ENCODE measurements at places on chromosomes 11 and 22. TPM values are rescaled to one million over a fixed set of nuclear protein-coding genes. Genes with fewer than 3 reads are reported as not detected.
A peak's percentile ranks its signal among the peaks of the same experiment; 100 is the strongest.

Gene TRIM22
- 107 TPM for total RNA-seq

Gene TMPRSS13
- 1.2 TPM for total RNA-seq

Gene APOBEC3B
- total RNA-seq, result 26.1 TPM

Gene CCDC73
- not detected for total RNA-seq

Gene IMMP1L
- 27.2 TPM for total RNA-seq

Gene SCN2B
- 0.05 TPM for total RNA-seq

Gene CASP12
- total RNA-seq, result not detected

GRCh38 chr11:57905439-57905838, 118.2 kb upstream of the OR9Q1 start:
- H3K27me3 ChIP-seq, result peaks cover 5% of the 10 kb centered on the region
- no peak overlapping the region for H3K27ac ChIP-seq
- DNase-seq, result no peak
- peaks cover 6% of the 10 kb centered on the region for H3K4me1 ChIP-seq
- no peak overlapping the region for H3K4me3 ChIP-seq

DNA sequence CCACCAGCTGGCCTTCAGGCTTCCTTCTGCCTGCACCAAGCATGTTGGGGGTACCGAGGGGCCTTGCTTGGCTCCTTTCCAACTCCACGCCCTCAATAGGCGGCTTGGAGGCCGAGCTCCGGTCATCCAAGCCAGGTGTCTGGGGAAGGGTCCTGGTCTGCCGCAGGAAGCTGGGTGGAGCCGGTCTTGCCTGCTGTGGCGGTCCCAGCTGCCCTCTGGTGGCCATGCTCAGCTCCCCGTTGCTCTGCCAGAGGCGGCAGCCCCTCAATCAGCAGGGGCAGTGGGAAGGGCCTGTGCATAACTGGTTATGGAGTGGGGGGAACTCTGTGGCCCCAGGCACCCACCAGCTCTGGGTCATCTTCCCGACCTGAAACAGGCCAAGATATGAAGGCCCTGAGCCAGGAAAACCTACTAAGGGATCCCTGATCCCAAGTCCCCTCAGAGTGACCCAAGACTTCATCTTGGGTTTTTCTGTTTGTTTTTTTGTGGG, 3.2 kb downstream of the ARVCF start:
- no peak overlapping the region for H3K27ac ChIP-seq
- peak; percentile 72 for DNase-seq
- no peaks in the 10 kb centered on the region for H3K36me3 ChIP-seq
- H3K4me3 ChIP-seq, result no peak overlapping the region

- H3K4me3 ChIP-seq, result no peak overlapping the region
- peak; percentile 89 for DNase-seq
- H3K27ac ChIP-seq, result no peak overlapping the region
- peaks cover 39% of the 10 kb centered on the region for H3K4me1 ChIP-seq
- H3K36me3 ChIP-seq, result no peaks in the 10 kb centered on the region
These were observed 6.1 kb upstream of the STIM1 start for GRCh38 chr11:3849297-3849874.

- peaks cover 23% of the 10 kb centered on the region for H3K4me1 ChIP-seq
- peak; percentile 63 for DNase-seq
- no peaks in the 10 kb centered on the region for H3K27me3 ChIP-seq
- peak overlapping the region; percentile 26 for H3K27ac ChIP-seq
These were observed 20.4 kb downstream of the FAM168A start for GRCh38 chr11:73577496-73577917.

- H3K27me3 ChIP-seq, result peaks cover 9% of the 10 kb centered on the region
- H3K4me3 ChIP-seq, result no peak overlapping the region
- H3K27ac ChIP-seq, result no peak overlapping the region
- DNase-seq, result no peak
These were observed 2.9 kb downstream of the PLAAT3 start for GRCh38 chr11:63611395-63611747.

- no peaks in the 10 kb centered on the region for H3K36me3 ChIP-seq
- no peaks in the 10 kb centered on the region for H3K4me1 ChIP-seq
- no peak overlapping the region for H3K4me3 ChIP-seq
- no peak overlapping the region for H3K27ac ChIP-seq
- H3K27me3 ChIP-seq, result no peaks in the 10 kb centered on the region
These were observed 23.1 kb downstream of the CCDC34 start for GRCh38 chr11:27339941-27340340.

DNA sequence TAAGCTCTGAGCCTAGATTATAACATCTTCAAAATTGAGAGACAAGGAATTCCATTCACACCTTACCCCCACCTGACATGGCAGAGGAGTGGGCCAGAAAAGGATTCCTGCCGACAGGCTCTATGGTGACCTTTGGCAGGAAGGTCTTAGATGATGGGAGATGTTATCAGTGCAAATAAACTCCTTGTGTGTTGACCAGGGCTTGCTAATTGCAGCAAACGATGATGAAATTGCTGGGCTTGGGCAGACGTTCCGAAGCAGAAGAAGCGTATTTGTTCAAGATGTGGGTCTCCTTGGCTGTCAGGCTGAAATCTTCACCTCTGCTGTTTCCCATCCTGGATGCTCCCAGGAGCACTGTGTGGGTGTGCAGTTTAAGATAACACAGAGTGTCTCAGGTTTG, 183.7 kb upstream of the CADM1 start:
- no peaks in the 10 kb centered on the region for H3K36me3 ChIP-seq
- no peak for DNase-seq
- no peak overlapping the region for H3K27ac ChIP-seq
- no peaks in the 10 kb centered on the region for H3K4me1 ChIP-seq
- H3K27me3 ChIP-seq, result no peaks in the 10 kb centered on the region

- no peak overlapping the region for H3K4me3 ChIP-seq
- no peak overlapping the region for H3K27ac ChIP-seq
- peaks cover 5% of the 10 kb centered on the region for H3K4me1 ChIP-seq
- no peak for DNase-seq
These were observed 28.4 kb upstream of the RAB38 start for GRCh38 chr11:88203604-88204003.

DNA sequence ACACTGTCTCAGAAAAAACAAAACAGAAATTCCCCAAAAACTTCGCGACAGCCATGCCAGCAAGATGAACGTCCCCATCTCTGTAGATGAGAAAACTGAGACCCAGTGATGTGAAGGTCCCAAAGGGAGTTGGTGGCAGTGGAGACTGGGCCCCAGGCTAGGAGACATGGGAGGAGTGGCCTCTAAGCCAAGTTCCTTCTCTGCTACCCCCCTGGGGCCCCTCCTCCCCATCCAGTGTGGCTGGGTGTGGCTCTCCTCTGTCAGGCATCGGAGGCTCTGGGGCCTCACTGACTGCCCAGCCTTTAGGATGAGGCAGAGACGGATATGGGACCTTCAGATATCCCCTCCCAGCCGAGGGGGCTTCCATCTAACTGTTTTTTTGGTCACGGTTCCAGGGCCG, 9.8 kb downstream of the RELT start:
- DNase-seq, result no peak
- peaks cover 7% of the 10 kb centered on the region for H3K36me3 ChIP-seq
- no peaks in the 10 kb centered on the region for H3K27me3 ChIP-seq
- H3K27ac ChIP-seq, result peak overlapping the region; percentile 75
- H3K4me3 ChIP-seq, result peak overlapping the region; percentile 59
